ENCODE measurements at places on chromosomes 12 and 14.

GRCh38 chr12:7602277-7602676 is 63.4 kb downstream of the APOBEC1 start:
- no peak for DNase-seq

DNA sequence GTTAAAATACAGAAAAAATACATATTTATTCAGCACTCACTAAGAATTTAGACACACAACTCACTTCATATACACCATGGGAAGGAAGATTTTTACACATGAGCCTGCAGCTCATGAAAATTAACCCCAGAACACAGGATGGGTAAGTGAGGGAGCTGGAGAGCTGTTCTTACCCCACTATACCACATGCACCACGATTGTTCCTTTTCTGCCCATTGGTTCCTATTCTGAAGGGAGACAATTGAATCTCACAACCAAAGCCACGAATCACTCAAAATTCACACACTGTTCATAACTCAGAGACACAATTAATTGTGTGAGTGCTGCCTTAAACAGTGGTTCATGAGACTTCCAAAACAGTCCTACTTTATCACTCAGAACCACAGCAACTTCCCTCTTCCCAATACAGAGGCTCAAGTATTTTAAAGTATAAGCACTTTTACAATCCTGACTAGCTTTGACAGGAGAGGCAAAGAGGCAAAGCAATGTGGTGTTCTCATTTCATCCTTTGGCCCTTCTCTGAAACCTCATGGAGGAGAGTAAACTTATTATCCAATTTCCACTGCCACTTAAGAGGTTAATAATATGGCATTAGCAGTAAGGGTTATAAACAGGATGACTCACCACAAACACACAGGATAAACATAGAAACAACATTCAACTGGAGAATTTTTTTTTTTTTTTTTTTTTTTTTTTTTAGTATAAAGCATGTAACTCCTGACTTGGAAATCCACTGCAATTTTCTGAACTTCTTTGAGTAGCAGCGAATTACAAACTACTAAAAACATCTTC is 59.5 kb downstream of the ITPR2 start:
- no peak for DNase-seq

DNA sequence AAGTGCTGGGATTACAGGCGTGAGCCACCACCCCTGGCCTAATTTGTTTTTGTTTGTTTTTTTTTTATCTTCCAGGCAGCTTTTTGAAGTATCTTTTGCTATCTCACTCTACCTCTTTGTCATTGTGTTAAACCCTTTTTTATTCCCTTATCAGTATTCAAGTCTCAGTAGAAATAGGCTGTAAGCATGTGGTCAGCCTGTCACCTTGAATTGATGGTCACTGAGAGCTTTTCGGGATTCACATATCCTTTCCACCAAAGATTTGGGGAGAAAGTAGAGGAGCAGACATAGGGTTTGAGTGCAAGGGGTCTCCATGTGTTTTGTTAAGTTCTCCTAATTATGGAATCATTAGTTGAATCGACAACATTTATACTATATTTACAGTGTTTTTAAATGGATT is 36.4 kb downstream of the TMPO start:
- no peak for DNase-seq

DNA sequence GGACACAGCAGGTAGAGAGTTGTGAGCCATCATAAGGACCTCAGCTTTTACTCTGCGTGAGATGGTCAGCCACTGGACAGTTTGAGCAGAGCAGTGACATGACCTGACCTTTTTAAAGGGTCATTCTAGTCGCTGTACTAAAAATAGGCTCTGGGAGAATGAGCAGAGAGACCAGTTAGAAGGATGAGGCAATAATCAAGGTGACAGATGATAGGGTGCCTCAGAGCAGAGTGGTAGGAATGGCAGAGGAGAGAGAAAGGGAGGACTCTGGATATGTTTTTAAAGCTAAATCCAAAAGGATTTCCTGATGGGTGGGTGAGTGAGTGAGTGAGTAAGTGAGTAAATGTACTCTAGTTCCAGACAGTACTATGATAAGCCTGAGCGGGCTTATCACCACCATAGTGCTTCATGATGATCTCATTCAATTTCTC is 83.6 kb upstream of the ARHGAP5 start:
- no peak for DNase-seq

DNA sequence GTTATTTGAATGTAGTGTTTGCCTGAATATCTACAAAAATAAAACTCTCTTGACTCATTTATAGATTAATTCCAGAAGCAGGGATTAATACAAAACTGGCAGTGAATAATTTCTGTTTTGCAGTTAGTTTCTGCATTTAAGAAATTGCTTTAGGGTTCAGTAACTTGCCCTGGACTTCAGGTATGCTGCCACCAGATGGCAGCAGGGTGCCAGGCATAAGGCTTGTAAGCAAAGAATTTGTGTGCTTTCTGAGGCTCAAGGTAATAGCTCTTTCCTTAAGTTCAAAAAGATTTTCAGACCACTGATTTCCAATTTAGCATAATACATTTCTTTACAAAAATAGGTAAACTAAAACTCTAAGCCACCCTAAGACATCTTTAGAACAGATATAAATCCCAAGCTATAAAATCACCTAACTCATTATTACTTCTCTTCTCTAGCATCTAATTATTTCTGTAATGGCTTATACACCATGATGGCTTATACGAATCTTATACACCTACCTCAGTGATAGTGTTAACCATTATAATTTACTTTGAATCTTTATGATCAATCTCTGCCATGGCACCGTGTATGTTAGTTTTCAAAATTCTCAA is 398.3 kb downstream of the APAF1 start:
- peak; percentile 56 for DNase-seq

DNA sequence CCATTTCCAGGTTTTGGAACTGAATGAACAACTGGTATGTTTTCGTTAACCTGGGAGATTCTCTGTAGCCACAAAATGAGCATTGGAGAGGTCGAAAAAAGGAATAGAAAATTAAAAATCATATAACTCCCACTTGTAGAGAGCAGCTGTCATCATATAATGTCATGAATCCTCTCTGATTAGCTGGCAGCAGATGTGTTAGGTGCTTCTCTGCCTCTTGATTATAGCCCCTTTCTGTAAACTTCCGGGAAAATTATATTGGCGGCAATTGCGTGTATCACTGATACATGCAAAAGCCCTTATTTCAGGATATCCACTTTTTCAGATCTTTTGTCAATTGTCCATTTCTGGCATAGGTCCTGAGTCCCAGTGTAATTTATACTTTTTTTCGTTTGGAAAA is 31.7 kb downstream of the FGD4 start:
- DNase-seq, result no peak

- no peak for DNase-seq
Measured at GRCh38 chr12:91332302-91332701, 149.7 kb upstream of the DCN start.

GRCh38 chr14:61227884-61228591 is 53.1 kb downstream of the TMEM30B start:
- DNase-seq, result no peak

- no peak for DNase-seq
Measured at GRCh38 chr14:35809597-35809996, 502 bp upstream of the RALGAPA1 start.

- no peak for DNase-seq
Measured at GRCh38 chr14:101186544-101186943, 283.0 kb upstream of the RTL1 start.

DNA sequence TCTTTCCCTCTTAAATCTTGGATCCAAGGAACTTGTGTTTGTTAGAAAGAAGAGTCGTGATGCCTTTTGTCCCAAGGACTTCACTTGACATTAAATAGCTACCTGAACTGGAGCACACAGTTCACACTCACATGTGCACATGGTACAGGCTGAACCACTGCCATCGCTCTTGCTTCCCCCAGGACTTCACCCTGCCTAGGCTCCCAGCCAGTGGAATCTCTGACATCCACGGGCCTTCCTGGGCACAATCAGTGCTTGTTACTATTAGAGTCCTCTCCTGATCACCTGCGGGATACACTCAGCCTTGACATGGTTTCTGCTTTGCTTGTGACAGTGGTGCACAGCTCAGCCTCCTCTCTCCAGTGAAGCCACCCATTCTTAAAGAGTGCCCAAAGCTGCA is 49.1 kb upstream of the KCNA5 start:
- DNase-seq, result no peak

DNA sequence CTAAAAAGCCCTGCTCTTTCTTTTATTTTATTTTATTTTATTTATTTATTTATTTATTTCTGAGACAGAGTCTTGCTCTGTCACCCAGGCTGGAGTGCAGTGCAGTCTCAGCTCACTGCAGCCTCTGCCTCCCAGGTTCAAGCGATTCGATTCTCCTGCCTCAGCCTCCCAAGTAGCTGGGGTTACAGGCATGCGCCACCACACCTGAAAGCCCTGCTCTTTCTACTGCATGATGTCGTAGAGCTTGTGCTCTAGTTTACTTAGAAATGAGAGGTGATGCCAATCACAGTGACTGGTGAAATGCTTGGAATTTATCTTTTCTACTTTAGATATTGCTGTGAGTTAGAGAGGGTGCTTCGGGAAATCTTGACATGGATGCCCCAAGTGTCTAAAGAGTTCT is 54.5 kb downstream of the DAD1 start:
- no peak for DNase-seq

- DNase-seq, result peak; percentile 44
Measured at GRCh38 chr12:110281549-110282299, 677 bp downstream of the ATP2A2 start.

GRCh38 chr14:64707661-64708060 is 3.4 kb downstream of the PLEKHG3 start:
- DNase-seq, result no peak

DNA sequence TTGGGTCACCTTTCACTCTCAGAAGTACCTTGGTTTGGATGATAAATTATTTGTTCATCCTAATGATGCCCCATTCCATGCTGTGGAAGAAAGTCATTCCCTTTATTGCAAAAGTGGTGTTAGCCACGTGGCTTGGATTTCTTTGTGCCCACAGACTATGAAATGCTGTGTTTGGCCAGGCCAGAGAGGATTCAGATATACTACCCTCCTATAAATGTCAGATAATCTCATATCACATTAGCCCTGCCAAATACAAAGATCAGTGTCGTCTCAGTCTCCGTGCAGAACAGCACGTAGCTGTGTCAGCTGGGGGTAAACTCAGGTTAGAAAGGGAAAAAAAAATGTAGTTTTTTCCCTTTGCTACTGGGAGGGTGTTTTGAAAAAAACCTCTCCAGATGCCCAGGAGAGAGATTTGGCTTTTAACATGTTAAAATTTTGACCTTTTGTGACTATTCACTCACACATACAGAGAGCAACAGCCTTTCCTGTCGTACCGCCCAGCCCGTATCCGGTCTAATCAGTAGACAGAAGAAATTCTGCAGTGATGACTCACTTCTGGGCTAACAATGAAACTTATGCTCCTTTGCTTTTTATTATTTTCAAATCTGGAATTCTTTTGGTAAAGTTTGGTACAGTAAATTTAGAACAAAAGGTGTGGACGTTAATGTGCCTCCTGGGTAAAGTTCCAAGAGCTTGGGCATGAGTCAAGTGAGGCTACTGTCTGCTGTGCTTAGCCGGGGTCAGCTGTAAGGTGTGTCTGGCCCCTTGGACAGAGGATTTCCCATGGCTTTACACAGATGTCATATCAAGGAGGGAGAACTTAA is 8.5 kb upstream of the PTPRB start:
- DNase-seq, result peak; percentile 19

DNA sequence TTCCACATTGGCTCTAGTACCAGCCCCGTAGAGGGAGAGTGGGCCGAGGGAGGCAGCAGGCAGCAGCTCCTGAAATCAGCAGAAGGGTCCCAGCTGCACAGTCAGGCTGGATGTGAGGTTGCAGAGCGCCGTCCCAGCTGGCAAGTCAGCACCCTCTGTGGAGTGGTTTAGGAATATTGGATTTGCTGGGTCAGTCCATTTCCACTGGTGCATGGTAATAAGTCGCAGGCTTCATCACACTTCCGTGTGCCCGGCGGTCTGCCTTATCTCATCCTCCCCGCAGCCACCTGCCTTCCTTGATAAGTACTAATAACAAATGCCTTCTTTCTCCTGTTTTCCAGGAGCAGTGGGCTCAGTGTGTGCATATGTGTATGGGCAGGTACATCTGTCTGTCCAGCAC is 112.9 kb downstream of the TSPAN9 start:
- no peak for DNase-seq

DNA sequence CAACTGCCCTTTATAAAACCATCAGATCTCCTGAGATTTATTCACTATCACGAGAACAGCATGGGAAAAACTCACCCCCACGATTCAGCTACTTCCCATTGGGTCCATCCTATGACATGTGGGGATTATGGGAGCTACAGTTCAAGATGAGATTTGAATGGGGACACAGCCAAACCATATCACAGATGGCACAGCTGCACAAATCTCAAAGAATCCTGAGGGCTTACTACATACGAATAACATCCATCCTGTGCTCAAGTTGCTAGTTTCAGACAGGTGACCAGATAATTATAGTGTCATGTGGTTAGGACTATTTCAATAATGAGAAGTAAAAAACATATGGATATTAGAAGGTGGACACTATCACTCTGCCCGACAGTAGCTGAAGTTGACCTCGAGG is 211.2 kb downstream of the NUAK1 start:
- no peak for DNase-seq

DNA sequence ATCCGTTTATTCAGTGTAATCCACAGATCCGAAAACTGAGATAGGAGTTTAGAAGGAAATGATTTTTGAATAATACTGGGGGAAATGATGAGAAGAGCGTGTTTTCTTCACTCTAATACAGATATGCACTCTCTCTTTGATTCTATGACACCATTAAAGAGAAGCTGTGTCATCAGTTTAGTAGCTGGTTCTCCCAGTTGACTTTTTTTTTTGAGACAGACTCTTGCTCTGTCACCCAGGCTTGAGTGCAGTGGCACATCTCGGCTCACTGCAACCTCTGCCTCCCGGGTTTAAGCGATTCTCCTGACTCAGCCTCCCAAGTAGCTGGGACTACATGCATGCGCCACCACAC is 48.4 kb upstream of the EML1 start:
- no peak for DNase-seq

- DNase-seq, result no peak
Measured at GRCh38 chr12:531951-532585, 72.3 kb downstream of the B4GALNT3 start.

- DNase-seq, result no peak
Measured at GRCh38 chr14:105622329-105622955, 96.1 kb downstream of the TMEM121 start.

DNA sequence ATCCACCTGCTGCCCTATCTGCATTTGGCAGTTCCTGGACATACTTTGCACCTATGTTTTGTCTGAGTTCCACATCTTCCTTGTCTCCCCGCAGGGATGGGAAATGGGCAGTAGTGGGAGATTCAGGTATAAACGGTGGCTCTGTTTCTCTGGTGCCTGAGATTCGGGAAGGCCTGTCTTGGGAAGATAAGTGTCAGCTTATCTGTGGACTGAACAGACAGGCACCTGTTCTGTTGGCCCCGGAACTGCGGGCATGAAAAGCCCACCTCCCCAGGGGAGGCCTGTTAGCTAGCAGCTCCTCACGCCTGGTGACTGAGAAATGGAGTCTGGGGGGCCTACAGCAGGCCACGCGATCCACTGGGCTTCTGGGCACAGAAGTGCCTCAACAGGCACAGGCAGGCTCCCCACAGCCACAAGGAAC is 5.8 kb downstream of the PHB2 start:
- DNase-seq, result no peak

DNA sequence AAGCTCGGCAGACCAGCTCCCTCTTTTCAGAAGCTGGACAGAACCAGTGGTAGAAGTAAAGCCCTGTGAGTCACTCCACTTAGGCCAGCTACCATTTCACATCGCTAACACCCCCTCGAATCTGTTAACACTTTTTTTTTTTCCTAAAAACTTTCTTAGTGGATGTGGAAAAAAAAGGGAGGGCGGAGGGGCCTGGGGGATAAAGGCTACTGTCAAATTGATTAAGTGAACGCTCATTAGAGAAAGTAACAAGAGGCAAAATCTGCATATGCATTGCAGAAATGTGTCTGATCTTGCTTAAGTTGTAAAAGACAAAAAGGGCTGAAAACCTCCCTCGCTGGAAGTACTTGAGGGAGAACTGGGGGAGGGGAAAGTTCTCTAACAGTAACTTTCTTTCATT is 86.6 kb upstream of the OTX2 start:
- DNase-seq, result no peak

All from activated CD4-positive, alpha-beta T cell treated with anti-CD3 and anti-CD28 coated beads, Interleukin-2, Interleukin-4, amounts not matched to agents 100 ng/mL and 50 ng/mL, durations not matched to agents 16 hours and 8 hours (primary cell).